ENCODE measurements at places on chromosomes 5 and 9.

DNA sequence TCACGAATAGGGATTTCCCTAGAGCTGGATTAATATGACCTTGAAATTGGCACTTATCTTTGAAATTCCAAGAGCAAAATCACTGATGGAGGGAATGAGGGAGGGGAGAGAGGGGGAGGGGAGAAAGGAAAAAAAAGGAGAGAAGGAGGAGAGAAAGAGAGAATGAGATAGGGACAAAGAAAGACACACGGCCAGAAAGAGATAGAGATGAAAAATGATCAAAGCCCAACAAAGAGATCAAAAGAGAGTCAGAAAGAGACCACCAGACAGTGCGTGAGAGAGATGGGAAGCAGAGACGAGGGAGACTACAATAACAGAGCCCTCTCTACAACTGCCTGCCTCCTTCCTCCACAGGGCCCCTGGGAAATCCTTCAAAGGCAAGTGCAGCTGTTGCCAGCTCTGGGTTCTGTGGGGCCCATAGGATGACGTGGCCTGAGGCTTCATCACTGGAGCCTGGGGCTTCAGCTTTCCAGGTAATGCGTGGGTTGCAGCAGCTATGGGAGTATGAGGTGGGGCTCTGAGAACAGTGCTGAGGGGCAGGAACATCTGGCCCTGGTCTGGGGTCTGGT lies 58.3 kb upstream of the SHB start:
- no peak for DNase-seq

DNA sequence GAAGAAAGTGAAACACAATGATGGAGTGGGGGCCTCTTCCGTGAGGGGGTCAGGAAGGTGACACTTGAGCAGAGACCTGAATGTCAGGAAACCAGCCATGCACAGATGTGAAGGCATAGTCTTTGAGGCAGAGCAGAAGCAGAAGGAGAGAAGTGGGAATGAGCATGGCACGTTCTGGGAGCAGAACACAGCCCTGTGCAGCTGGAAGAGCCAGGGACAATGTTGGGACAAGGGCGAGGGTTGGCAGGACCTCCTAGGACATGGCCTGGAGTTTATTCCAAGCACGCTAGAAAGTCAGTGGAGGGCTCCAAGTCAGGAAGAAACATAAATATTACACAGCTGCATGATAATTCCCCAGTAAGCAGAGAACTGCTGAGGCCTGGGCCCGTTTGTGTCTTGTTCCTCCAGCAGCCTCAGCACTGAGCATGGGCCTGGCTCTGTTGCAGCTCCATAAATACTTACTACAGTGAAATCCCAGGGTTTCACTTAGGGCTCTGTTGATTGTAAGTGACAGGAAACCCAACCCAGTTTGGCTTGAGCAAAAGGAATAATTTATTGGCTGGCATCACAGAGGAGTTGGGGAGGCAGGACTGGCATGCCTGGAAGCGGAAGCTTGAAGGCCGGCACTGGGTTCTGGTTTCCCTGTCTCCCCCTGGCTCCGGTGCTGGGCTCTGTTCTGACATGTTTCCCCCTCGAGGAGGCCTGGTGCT lies 66.2 kb downstream of the MVB12B start:
- no peak for DNase-seq

DNA sequence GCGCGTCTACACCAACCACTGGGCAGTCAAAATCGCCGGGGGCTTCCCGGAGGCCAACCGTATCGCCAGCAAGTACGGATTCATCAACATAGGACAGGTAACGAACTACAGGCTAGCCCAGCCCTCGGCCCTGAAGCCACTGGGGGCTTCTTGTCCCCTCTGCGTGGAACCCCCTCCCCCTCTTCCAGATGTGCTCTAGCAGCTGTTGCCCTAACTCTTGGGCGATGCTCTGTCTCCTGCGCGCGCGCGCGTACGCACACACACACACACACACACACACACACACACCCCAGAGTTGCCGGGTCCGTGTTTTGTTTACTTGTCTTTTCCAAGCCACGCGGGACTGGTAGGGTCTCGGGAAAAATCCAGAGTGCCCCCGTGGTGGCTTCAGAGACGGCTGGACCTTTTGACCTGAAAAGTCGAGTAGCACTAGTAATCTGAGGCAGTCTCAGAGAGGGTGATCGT lies 836 bp downstream of the PCSK5 start:
- peak; percentile 38 for DNase-seq

DNA sequence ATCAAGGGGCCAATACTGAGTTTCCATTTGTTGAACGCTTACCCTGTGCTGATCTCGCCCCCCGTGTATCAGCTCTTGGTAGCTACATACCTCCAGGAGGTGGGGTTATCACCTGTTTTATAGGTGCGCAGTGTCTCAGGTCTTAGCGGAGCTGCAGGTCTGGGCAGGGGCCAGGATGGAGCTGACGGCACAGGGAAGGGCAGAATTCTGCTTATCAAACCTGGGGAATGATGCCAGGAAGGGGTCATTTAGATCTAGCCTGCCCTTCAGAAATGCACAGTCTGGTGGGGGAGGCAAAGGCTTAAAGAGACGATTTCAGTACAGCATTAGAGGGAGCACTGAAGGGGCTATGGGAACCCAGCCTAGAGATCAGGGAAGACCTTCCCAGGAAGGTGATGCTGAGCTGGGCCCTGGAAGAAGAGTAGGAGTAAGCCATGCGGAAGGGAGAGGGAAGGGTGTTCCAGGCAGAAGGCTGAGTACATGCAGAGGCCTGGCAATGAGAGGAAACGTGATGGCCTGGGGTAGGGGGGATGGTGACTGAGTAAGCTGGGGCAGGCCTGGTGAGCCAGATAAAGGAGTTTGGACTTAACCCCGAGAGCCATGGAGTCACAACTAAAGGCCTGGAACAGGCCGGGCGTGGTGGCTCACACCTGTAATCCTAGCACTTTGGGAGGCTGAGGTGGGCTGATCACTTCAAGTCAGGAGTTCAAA lies 31.5 kb downstream of the OLFML2A start:
- DNase-seq, result no peak

GRCh38 chr5:178336889-178337288 lies 104.3 kb upstream of the PHYKPL start:
- DNase-seq, result no peak

DNA sequence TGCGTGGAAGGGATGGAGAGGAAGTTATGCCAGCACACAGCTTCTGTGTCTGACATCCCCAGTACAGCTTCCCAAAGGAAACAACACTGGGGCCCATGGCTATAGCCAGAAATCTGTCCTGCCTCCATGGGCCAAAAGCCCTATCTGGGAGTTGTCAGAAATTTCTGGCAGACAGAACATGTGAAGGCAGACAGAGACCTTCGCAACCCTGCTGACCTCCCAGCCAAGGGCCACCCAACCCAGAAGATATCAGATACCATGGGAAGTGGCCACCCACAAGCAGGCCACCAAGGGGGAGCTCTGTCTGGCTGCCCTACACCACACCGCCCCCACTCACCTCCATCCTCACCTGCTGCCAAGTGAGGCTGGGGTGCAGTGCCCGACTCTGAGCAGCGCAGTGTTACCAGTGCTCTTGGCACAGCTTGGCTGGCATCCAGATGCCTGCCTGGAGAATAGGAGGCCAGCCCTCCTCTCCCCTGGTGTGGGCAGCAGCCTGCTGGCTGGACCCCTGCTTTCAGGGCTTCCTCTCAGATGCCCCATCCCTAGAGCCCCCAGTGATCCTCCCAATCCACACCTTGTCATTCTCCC lies 61.6 kb upstream of the NEURL1B start:
- no peak for DNase-seq

- no peak for DNase-seq
Measured at GRCh38 chr5:17227868-17228267, 10.4 kb downstream of the BASP1 start.

DNA sequence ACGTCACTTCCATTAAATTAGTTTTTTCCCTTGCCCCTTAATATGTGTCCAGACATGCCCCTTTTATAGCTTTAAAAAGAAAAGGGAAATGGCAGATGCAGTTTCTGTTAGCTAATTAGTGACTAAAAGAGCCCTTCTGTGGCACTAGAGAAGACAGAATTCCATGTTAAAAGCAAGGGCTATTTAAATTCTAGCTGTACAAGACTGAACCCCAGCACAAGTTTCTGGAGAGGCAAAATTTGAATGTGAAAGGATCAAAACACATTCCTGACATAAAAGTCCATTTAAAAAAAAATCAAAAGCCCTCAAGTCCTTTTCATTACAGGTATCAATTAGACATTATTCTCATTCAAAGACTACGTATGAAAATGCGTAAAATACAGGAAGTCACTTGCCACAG lies 78.7 kb downstream of the HAPLN1 start:
- DNase-seq, result peak; percentile 5

DNA sequence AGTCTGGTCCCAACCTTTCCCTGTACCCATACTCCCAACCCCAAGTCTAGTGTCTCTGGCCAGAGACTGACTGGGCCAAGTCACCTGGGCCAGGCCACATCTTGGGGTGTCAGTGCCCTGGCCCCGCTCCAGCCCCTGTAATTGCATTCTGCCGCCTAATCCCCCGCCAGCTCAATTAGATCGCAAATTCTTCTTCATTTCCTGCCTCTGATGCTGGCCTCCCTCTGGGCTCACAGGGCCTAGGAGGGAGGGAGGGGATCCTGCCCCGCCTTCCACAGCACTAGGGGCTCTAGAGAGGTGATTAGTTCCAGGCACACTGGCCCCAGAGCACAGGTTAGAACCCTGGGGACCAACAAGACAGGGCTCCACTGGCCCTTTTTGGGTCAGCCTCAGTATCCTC lies 5.5 kb downstream of the CXXC5 start:
- DNase-seq, result no peak

DNA sequence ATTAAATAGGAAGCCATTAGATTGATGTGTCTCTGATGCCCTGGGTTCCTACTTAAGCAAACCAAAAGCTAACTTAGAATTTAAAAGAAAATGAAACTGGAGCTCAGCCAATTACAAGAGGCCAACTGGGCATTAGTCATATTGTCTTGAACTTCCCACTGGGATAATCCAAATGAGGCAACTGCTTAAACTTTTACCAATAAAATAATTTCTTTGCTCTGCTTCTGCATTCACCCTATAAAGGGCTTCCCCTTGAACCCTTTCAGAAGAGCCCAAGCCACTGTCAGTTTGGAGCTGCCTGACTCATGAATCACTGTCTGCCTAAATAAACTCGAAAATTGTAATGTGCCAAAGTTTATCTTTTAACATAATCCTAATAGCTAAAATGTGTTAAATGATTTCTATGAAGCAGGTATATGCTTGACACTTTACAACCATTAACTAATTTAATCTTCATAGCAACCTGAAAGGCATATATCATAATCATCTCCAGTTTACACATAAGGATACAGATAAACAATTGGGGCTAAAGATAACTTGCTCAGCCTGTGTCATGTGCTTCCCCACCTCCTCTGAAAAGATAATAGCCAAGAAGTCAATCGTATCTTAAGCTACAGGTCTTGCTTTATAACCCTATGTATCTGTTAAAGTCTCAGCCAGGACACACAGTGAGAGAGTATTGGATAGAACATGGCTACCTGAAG lies 11.5 kb downstream of the GPR150 start:
- no peak for DNase-seq

DNA sequence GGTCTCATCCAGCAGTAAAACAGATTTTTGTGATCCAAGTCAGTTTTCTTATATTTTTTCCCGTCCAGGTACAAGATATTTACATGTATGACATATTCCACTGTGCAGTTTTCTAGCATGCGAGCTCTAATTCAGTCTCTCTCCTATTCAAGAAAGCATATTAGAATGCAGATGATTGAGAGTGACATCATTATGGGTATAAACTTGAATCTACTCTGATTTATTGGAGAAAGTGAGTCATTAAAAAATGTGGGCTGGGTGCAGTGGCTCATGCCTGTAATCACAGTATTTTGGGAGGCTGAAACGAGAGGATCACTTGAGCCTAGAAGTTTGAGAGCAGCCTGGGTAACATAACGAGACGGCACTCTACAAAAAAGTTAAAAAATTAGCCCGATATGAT lies 6.2 kb downstream of the FER start:
- DNase-seq, result no peak

DNA sequence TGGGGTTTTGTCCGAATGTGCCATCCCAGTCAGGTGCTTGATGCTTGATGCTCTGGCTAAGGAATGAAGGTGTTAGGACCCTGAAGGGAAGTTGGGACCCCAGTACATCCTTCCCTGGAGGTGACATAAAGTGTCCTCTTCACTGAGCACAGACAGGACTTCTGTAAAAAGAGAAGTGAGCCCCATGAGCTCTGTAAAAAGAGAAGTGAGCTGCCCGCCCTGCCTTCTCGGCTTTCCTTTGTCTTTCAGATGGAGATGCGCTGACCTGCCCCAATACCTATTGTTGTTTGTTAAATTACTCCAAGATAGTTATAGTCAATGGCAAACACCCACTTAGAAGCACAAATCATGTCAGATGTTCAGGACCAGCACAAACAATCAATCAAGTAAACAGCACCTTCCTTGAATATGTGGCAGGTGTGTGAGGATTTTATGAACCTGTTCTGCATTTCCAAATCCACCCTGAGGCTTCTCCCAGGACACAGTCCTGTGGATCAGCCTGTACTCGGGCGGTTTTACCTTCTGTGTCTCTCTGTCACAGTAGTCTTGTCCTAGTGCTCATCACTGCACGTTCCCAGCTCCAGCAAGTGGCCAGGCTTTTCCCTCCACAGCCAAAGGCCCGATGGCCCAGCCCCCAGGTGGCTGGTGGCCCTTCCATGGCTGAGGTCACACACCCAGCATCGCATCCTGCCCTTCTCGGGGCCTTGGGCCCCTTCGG lies 191.4 kb downstream of the MTRR start:
- DNase-seq, result no peak

DNA sequence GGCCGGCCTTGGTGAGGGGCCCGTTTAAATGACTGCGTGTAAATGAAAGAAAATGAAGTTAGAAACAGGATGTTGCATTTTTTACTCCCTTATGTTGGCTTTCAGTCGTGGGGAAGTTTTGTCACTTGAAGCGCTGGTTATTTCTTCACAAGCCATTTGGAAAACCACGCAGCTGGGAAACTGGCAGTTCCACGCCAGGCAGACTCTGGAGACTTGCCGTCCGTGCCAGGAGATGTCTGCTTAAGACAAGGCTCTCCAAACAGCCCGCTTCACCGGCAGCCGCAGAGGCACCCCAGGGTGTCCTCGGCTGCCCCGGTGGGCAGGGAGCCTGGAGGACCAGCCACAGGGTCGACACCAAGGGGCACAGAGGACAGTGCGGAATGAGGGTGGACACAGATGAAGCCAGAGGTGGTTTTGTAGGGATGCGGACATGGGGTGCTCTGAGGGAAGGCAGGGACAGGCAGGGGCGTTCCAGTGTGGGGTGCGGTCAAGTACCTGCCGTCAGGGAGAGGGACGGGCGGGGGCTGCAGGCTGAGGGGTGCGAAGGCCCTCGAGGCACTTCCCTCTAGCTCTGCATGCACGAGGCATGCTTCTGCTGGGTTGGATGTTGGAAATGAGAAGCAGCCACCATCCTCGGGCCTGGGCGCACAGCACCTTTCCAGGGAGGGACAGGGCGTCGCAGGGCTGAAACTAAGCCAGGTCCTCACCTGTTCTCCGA lies 11.1 kb upstream of the AJM1 start:
- no peak for DNase-seq

DNA sequence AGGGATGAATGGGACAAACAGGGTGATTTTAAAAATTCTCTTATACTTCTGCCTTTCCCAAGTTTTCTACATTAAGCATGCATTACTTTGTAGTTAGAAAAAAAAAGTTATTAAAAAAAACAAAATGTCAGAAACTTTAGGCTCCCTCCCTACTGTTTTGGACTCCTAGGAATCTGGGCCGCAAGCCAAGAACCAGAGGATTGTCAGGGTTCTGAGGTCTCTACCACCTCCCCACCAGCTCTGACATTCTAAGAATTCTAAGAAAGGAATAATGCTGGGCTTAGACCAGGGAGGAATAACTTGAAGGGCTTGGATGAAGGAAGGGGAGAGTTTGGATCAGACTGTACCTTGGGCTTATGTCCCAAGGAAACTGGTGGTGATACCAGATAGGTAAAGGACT lies 1.1 kb upstream of the ARHGEF39 start:
- no peak for DNase-seq

- no peak for DNase-seq
Measured at GRCh38 chr9:94867281-94867841, 140.9 kb downstream of the AOPEP start.

All from KBM-7 (cell line).